ENCODE measurements at places on chromosomes 5 and 9.

- no peak for DNase-seq
Observed at GRCh38 chr5:13276156-13276555, 668.3 kb downstream of the DNAH5 start.

- no peak for DNase-seq
Observed at GRCh38 chr5:113263545-113263944, 171.2 kb downstream of the TSSK1B start.

- no peak for DNase-seq
Observed at GRCh38 chr9:108074900-108075299, 585.3 kb upstream of the KLF4 start.

- DNase-seq, result no peak
Observed at GRCh38 chr9:98192503-98193335, at the start of gene CORO2A. Gene CORO2A, minus strand, starts transcription at chr9:98192637. Its CDS starts 34,977 bp downstream, at chr9:98157660.

GRCh38 chr5:136094913-136095641, 37.6 kb upstream of the SMAD5 start:
- DNase-seq, result no peak

- no peak for DNase-seq
Observed at GRCh38 chr9:82021198-82021597, 32.6 kb downstream of the SPATA31D1 start.

- DNase-seq, result no peak
Observed at GRCh38 chr5:169696621-169697510, 59.8 kb downstream of the DOCK2 start.

DNA sequence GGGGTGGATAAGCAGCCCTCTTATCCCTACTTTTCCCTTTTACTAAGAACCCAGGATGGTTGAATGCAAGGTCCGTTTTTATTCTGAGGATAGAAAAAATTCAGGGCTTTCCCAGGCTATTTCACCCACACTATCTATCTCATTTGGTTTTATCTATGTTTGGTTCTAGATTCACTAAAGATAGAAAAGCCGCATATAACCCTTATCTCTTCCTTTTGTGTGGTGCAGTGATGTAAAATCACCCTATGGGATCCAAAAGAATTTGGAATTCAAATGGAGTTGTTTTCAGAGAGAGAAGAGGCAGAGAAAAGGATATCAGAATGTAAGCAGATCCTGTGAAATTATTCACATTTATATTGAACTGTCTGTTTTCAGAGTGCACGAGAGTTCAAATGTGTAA, 236.3 kb upstream of the RFX3 start:
- no peak for DNase-seq

DNA sequence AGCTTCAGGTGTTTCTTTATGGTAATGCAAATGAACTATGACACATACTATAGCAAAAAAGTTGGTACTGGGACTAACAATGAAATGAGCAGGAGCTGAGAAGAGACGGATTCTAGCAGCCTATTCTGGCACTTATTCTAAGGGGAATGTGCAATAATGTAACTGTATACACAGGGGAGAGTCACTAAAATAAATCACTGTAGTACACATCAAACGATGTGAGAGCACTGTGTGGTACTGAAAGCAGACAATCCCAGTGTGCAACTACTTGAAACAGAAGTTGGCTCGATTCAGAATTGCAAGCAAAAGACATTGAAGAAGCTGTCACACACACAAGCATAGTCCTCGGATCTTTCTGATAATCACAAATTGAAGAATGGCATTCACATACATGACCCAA, 1713.0 kb upstream of the CDH9 start:
- no peak for DNase-seq

DNA sequence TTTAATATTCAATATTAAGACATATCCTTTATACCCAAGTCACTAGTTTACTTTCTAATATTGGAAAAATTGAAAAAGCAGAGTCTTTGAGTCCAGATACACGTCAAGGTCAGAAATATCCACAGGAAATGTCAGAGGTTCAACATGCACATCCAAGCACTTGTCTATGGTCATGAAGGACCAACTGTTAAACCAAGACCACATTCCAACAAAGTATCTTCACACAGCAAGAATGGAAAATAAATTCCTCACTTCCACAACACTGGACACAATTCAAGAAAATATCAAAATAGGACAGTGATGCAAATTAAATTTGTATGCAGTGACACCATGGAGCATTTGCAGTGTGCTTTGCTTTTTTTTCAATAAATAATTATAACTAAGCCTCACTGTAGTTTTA, 142.5 kb downstream of the GABRB2 start:
- DNase-seq, result no peak
